ENCODE measurements at places on chromosomes 2 and 18. TPM values are rescaled to one million over a fixed set of nuclear protein-coding genes. Genes with fewer than 3 reads are reported as not detected.

HOXD13 gene
- total RNA-seq: not detected

PAX3 gene
- total RNA-seq: not detected

PTMA gene
- 745 TPM for total RNA-seq

GPD2 gene
- 20.0 TPM for total RNA-seq

FARP2 gene
- total RNA-seq: 19.6 TPM

ATP6V1C2 gene
- total RNA-seq: 6.0 TPM

SCYGR4 gene
- total RNA-seq: not detected

DSG4 gene
- total RNA-seq: not detected

XRCC5 gene
- 45.4 TPM for total RNA-seq

DNA sequence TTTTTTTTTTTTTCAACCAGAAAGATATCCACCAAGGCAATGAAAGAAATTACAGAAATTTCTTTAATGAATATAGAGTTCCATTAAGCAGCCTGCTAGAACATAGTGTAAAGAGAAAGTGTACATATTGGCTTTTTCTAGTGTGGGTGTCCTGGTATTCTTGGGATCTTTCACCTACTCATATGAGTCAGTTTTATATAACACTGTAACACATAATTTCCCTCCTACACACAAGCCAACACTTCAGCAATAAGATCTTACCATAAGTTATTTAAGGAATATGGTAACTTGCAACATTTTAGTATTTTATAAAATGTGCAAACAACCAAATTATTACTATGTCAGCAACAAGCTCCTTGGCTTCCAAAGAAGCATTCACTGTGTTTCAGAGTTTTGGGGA, 59.9 kb downstream of the ZRANB3 start:
- no peak overlapping the region for H3K27ac ChIP-seq
- no peaks in the 10 kb centered on the region for H3K27me3 ChIP-seq
- no peaks in the 10 kb centered on the region for H3K36me3 ChIP-seq
- H3K4me3 ChIP-seq: no peak overlapping the region
- H3K4me1 ChIP-seq: no peaks in the 10 kb centered on the region
- no peak for DNase-seq

- H3K4me1 ChIP-seq: peaks cover 67% of the 10 kb centered on the region
- no peak overlapping the region for H3K4me3 ChIP-seq
- DNase-seq: no peak
- no peaks in the 10 kb centered on the region for H3K27me3 ChIP-seq
- H3K36me3 ChIP-seq: no peaks in the 10 kb centered on the region
Measured at GRCh38 chr2:159093497-159093896, 125.1 kb downstream of the TANC1 start.

GRCh38 chr2:30223413-30223874, 7.9 kb upstream of the LBH start:
- H3K27me3 ChIP-seq: no peaks in the 10 kb centered on the region
- H3K36me3 ChIP-seq: no peaks in the 10 kb centered on the region
- H3K27ac ChIP-seq: peak overlapping the region; percentile 73
- peaks cover 22% of the 10 kb centered on the region for H3K4me1 ChIP-seq
- H3K4me3 ChIP-seq: no peak overlapping the region

GRCh38 chr2:201246280-201246679, 14.1 kb upstream of the CASP8 start:
- DNase-seq: no peak
- no peaks in the 10 kb centered on the region for H3K36me3 ChIP-seq

DNA sequence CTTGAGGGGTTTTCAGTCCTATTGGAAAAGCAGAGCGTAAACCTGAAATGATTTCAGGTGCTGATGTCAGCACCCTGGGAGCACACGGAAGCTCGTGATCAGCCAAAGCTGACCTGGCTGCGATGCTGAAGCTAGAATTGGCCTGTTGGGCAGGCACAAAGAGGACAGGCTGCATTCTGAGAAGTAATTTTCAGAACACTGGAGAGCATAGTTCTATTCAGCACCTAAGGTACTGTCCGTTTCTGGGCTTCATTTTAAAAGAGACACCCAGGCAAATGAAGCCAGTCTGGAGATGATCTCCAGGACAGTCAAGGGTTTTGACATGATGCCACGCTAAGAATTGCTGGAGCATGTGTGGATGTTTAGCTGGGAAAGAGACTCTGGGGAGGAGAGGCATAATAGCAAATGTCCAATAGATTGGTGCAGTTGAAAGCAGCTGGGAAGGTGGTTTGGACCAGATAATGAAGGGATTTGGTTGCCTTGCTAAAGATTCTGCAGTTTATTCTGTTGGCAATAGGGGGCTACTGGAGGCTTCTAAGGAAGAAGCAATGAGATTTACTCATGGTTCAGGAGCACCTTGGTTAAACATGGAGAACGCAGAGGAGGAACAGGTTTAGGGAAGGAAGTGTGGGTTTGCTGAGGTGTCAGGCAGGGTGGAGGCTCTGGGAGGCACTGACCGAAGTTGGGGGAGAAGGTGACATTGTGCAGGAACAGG, 86.6 kb downstream of the ACOXL start:
- H3K4me1 ChIP-seq: no peaks in the 10 kb centered on the region
- H3K27ac ChIP-seq: no peak overlapping the region
- H3K4me3 ChIP-seq: no peak overlapping the region
- H3K27me3 ChIP-seq: no peaks in the 10 kb centered on the region
- no peak for DNase-seq

GRCh38 chr2:6723865-6724604, 141.7 kb downstream of the CMPK2 start:
- H3K36me3 ChIP-seq: no peaks in the 10 kb centered on the region
- no peaks in the 10 kb centered on the region for H3K4me1 ChIP-seq
- H3K4me3 ChIP-seq: no peak overlapping the region
- no peaks in the 10 kb centered on the region for H3K27me3 ChIP-seq

DNA sequence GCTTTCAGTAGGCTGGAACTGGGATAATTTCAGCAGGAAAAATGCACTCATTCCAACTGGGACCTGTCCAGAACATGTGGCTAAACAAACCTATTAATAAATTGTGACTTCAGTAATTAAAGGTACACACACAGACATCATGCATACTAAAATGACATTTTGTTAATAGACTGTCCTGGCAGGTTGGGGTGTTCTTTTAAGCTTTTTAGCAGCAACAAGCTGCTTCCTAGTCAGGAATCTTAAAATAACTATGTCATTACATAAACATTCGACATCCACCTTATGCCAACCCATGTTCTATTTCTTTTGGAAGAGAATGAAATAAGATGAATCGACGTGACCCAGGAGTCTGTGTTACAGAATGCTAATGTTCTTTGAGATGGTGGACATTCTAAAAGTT, 435.7 kb downstream of the TXNL1 start:
- H3K4me1 ChIP-seq: peaks cover 30% of the 10 kb centered on the region
- no peak overlapping the region for H3K4me3 ChIP-seq
- H3K27me3 ChIP-seq: no peaks in the 10 kb centered on the region
- H3K36me3 ChIP-seq: no peaks in the 10 kb centered on the region

GRCh38 chr18:53795610-53796009, 428.9 kb downstream of the MBD2 start:
- H3K4me1 ChIP-seq: no peaks in the 10 kb centered on the region
- DNase-seq: no peak
- no peaks in the 10 kb centered on the region for H3K27me3 ChIP-seq
- no peaks in the 10 kb centered on the region for H3K36me3 ChIP-seq

DNA sequence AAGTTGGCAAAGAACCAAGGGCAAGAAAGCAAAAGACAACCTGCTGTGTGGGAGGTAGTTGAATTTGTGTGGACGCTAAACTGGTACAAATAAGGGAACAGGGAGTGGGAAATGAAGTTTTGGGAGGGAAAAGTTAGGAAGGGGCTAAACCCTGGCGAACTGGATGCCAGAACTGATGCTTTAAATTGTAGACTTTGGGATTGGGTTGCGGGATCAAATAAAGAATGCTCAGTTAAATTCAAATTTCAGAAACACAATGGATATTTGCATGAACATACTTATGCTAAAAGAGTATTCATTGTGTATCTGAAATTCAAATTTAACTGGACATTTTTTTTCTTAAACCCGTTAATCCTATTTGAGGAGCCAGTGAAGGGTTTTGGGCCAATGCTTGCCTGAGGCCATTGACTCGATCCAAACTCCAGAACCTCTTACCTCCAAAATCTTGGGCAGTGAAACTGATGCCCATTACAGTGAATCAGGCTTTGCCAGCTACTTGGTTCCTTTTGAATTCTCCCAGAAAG, 44.2 kb upstream of the YWHAQ start:
- H3K4me1 ChIP-seq: no peaks in the 10 kb centered on the region
- H3K36me3 ChIP-seq: no peaks in the 10 kb centered on the region
- DNase-seq: no peak

GRCh38 chr2:8049851-8050571, 631.8 kb upstream of the ID2 start:
- H3K4me1 ChIP-seq: no peaks in the 10 kb centered on the region
- no peaks in the 10 kb centered on the region for H3K36me3 ChIP-seq
- no peak overlapping the region for H3K4me3 ChIP-seq
- no peak for DNase-seq

GRCh38 chr18:1252936-1253335, 348.3 kb downstream of the ADCYAP1 start:
- no peak overlapping the region for H3K27ac ChIP-seq
- no peak overlapping the region for H3K4me3 ChIP-seq
- no peak for DNase-seq
- no peaks in the 10 kb centered on the region for H3K4me1 ChIP-seq
- no peaks in the 10 kb centered on the region for H3K27me3 ChIP-seq

DNA sequence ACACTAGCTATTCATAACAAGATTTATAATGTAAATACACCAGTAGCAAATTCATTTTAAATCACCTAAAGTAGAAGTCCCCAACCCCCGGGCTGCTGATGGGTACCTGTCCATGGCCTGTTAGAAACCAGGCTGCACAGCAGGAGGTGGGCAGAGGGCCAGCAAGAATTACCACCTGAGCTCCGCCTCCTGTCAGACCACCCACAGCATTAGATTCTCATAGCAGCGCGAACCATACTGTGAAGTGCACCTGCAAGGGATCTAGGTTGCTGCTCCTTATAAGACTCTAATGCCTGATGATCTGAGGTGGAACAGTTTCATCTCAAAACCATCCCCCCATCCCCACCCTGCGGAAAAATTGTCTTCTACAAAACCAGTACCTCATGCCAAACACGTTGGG, 71.3 kb downstream of the KANSL1L start:
- H3K4me3 ChIP-seq: no peak overlapping the region
- H3K27me3 ChIP-seq: no peaks in the 10 kb centered on the region
- no peaks in the 10 kb centered on the region for H3K4me1 ChIP-seq
- DNase-seq: no peak
- peaks cover 19% of the 10 kb centered on the region for H3K36me3 ChIP-seq
- no peak overlapping the region for H3K27ac ChIP-seq

- no peaks in the 10 kb centered on the region for H3K36me3 ChIP-seq
- no peak overlapping the region for H3K27ac ChIP-seq
- H3K4me1 ChIP-seq: no peaks in the 10 kb centered on the region
- H3K4me3 ChIP-seq: no peak overlapping the region
- H3K27me3 ChIP-seq: no peaks in the 10 kb centered on the region
Measured at GRCh38 chr18:29840089-29840488, 1202.5 kb downstream of the DSC3 start.

DNA sequence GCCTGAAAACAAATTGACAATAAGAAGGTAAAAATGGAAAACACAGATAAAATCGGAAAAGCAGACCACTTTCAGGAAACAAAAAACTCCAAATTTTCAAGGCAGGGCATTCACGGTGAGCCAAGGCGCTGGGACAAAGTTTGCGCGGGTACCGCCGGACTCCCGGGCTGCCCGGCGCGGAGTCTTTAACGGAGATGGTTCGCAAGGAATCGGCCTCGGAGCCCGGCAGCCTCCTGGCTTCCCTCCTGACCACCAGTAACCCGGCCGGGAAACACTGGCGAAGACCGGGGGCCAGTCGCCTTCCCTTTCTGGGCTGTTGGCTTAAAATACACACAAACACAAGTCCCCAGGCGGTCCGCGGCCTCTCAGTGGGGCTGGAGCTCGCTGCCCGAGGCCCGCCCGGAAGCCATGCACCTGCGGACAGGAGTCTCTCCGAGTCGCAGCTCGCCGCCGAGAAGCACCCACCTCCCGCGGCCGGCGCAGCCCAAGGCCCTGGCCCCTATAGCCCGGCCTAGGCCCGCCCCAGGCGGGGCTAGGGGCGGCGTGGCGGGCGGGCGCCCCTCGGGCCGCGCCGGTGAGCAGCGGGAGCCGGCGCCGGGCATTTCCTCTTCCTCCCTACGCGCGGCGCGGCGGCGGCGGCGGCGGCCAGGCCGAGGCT, 622 bp upstream of the KCMF1 start:
- peaks cover 20% of the 10 kb centered on the region for H3K4me1 ChIP-seq
- no peaks in the 10 kb centered on the region for H3K27me3 ChIP-seq
- H3K36me3 ChIP-seq: peaks cover 9% of the 10 kb centered on the region
- H3K4me3 ChIP-seq: peak overlapping the region; percentile 90

GRCh38 chr18:14978962-14979535, 231.1 kb downstream of the ANKRD30B start:
- H3K27me3 ChIP-seq: no peaks in the 10 kb centered on the region
- H3K4me3 ChIP-seq: no peak overlapping the region
- H3K36me3 ChIP-seq: no peaks in the 10 kb centered on the region
- no peaks in the 10 kb centered on the region for H3K4me1 ChIP-seq
- no peak overlapping the region for H3K27ac ChIP-seq

DNA sequence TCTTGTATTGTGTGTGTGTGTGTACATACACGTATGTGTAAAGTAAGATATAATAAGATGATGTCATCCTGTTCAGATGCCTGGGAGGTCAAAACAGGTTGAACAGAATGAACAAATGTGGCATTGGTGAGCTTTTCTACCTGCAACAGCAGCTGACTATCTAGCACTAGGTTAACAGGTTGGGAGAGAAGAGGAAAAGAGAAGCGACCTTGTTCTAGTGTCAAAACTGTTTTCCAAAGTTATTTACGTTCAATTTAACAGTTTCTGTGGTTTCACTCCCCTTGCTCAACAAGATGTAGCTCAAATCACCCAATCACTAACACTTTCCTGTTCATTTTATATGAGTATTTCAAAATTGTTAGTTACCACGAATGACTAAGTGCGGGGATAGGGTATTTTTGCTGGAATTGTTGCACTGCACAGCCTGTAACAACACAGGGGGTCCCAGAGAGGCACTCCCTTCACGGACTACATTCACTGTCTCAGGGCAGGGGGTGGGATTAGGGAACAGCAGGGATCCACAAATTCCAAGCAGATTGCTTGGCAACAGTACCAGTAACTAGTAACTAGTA, 67.5 kb upstream of the DTNB start:
- no peaks in the 10 kb centered on the region for H3K27me3 ChIP-seq
- peaks cover 30% of the 10 kb centered on the region for H3K36me3 ChIP-seq
- H3K4me3 ChIP-seq: no peak overlapping the region
- no peak overlapping the region for H3K27ac ChIP-seq

DNA sequence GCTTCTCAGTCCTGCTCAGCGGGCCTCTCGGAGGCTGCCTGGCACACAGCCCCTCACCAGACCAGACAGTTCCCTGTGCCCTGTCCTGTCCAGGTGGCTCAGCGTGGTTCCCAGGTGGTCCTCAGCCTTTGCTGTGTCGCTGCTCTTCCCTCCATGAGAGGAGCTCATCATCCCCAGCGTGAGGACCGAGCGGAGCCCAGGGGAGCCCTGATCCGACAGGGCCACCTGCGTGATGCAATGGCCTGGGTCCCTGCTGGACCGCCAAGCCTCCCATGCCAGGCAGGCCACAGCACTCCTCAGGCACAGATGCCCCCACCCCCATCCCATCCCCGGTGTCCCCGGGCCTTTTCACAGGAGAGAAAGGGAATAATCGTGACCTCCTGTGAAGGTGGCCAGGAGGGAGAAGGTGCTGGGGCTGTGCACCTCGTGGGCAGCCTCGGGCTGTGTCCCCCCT, 4.3 kb downstream of the GPC1 start:
- H3K4me1 ChIP-seq: peaks cover 17% of the 10 kb centered on the region
- DNase-seq: no peak
- H3K27ac ChIP-seq: no peak overlapping the region
- H3K36me3 ChIP-seq: no peaks in the 10 kb centered on the region
- H3K27me3 ChIP-seq: no peaks in the 10 kb centered on the region

- no peak for DNase-seq
- no peaks in the 10 kb centered on the region for H3K4me1 ChIP-seq
- H3K36me3 ChIP-seq: no peaks in the 10 kb centered on the region
- H3K27me3 ChIP-seq: no peaks in the 10 kb centered on the region
- H3K27ac ChIP-seq: peak overlapping the region; percentile 95
Measured at GRCh38 chr2:127525691-127526131, 578 bp downstream of the IWS1 start.

All from ascending aorta (tissue), 2 donors.